ENCODE measurements at places on chromosomes 16 and 17.

- no peak for DNase-seq
These were observed 4.7 kb upstream of the DDX19A start for GRCh38 chr16:70342016-70342415.

DNA sequence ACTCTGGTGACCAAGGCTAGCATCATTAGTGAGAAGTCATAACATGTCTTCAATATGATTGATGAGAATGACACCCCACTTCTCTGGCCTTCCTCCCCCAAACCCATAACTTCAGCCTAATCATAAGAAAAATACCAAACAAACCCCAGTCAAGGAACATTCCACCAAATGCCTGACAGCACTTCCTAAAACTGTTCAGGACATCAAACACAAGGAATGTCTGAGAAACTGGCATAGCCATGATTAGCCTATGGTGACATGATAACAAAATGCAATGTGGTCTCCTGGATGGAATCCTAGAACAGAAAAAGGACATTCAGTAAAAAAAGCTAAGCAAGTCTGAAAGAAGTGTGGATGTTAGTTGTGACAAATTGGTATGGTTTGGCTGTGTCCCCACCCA, 24.7 kb upstream of the TBX4 start:
- no peak for DNase-seq

DNA sequence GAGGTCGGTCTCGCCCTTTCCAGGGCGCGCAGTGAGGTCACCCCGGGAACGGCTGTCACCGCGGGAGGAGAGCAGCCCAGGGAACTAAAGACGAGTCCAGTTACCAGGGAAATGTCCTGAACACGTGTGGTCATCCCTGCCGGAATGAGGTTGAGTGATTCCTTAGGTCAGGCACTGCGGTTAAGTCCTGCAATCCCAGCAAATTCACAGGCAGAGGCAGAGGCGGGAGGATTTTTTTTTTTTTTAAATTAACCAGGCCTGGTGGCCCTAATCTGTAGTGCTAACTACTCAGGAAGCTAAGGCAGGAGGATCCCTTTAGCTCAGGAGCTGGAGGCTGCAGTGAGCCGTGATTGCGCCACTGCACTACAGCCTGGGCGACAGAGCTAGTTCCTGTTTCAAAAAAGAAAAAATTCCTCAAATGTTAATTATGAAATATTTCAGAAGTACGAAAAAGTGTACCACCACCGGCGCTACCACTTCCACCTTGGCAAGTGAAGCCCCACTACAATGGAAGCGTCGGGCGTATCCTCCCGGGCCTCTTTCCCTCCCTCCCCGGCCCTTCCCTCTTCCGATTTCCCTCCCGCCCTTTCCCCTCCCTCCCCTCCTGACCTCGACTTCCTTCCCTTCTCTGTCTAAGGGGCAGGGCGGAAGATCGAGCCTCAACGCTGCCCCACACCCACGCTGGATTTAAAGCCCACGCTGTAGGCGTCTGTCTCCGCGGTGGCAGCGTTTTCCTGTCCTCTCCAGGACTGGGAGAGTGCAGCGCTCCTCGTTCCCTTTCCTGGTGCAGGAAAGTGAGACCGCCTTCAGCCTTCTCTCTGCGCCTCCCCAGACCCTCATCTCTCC, 27.3 kb downstream of the SLFN11 start:
- DNase-seq = peak; percentile 82

DNA sequence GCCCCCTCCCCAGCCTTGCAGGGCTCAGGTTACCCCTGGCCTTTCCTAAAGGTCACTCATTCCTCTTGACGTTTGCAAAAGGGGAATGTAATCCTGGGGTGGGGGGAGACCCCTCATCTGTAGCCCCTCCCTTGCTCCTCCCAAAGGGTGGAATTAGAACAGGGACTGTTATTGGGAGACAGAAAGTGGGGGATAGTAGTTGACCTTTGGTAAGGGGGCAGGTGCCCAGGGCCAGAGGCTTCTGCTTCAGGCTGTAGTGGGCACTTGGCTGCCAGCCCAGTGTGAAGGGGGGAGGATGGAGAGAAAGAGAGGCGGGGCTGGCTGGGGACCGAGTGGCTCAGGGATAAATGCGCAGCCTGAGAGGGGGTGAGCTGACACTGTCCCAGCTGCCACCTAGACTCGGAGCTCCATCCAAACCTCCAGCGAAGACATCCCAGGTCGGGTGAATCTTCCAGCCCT, at the start of gene ENO3:
ENO3 (plus strand) TSS at position 374 of the 459 bp plus-strand sequence. CDS start 711 bp downstream, outside the sequence.
- no peak for DNase-seq

GRCh38 chr16:17972460-17972943, 364.0 kb downstream of the NPIPA8 start:
- no peak for DNase-seq

GRCh38 chr17:17499402-17500145, 3.4 kb upstream of the RASD1 start:
- no peak for DNase-seq

- no peak for DNase-seq
These were observed 21.2 kb upstream of the MON1B start for GRCh38 chr16:77169650-77170236.

GRCh38 chr17:68564415-68565111, 36.6 kb downstream of the FAM20A start:
- no peak for DNase-seq

DNA sequence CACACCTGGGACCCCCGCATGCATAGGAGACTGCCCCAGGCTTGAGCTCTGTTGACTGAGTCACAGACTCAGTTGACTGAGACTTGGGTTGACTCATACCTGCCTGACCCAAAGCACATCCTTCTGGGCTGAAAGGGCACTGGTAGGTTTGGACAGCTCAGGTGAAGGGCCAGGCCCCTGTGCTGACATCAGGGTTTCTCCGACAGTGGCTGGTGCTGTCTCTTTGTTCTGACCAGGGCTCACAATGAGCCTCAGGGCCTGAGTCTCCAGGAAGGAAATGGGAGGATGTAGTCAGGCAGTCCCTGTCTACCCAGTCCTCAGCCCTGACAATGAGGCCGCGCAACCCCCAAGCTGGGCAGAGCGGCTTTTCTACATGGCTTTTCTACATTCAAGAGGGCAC, 6.5 kb downstream of the SPNS2 start:
- no peak for DNase-seq

DNA sequence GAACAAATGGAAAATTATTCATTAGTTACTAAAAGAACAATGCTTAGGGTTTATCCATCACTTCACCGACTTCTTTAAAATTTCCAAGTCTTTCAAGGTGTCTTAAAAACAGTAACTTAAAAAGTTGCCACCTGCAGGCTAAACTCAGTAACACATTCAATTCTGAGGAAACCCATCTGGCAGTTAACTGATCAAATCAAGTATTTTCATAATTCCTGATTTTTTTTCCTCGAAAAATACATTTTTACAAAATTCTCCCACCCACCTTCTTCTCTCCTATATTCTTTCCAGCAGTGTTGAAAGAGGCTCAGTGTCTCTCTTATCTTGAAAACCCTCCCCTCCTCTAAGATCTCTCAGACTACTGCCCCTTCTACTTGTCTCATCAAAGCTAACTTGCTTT, 29.9 kb downstream of the PARN start:
- DNase-seq = no peak
